Transverse colon (tissue), 4 donors: ENCODE measurements at places on chromosomes 1 and 21. TPM values are rescaled to one million over a fixed set of nuclear protein-coding genes. Genes with fewer than 3 reads are reported as not detected.

- H3K4me1 ChIP-seq, result no peaks in the 10 kb centered on the region
- H3K27me3 ChIP-seq, result no peaks in the 10 kb centered on the region
- DNase-seq, result no peak
- no peak overlapping the region for H3K4me3 ChIP-seq
- peaks cover 1% of the 10 kb centered on the region for H3K36me3 ChIP-seq
Observed at GRCh38 chr21:29033301-29033700, 8.8 kb downstream of the USP16 start.

- no peak overlapping the region for H3K27ac ChIP-seq
- no peaks in the 10 kb centered on the region for H3K36me3 ChIP-seq
- no peak overlapping the region for H3K4me3 ChIP-seq
- no peak for DNase-seq
- H3K4me1 ChIP-seq, result no peaks in the 10 kb centered on the region
Observed at GRCh38 chr1:25088946-25089345, 143.4 kb downstream of the SYF2 start.

Gene C1QTNF12
- total RNA-seq, result 52.8 TPM

Gene ZNF593OS
- not detected for total RNA-seq

DNA sequence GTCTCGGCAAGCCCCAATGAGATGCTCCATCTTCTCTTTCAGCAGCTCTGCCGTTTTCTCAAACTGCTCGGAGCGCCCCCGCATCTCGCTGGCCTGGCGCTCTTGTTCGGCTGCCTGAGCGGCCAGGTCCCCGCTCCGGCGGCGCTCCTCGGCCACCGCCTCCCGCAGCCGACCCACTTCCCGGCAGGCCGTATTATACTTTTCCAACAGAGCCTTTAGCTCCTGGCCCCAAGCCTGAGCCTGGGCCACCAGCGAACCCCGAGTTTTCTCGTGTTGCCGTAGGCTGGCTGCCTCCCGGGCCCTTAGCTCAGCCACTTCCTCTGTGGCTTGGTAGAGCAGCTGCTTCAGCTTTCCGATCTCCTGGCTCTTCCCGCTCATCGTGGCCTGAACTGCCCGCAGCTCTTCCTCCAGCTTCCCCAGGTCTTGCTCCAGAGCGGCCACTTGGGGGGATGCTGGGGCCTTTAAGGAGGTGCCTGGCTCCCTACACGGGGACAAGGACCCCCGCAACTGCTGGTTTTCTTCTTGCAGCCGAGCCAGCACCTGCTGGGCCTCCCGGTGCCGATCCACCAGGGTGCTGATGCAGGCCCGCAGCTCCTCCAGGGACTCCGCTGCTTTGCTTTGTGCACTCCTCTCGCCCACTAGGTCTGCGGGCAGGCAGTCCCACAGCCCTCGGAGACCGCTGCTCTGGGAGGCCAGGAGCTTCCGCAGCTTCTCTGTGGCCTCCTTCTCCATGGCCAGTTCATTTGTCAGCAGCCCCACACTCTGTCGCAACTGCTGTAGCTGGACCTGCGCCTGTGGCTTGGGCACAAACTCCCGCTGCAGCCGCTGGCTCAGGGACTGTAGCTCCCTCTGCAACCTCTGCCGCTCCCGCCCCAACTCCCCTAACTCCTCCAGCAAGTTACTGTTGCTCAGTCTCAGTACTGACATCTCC lies 13.4 kb upstream of the PIAS3 start:
- H3K4me3 ChIP-seq, result peak overlapping the region; percentile 50
- H3K27ac ChIP-seq, result peak overlapping the region; percentile 76
- H3K4me1 ChIP-seq, result no peaks in the 10 kb centered on the region
- H3K27me3 ChIP-seq, result peaks cover 26% of the 10 kb centered on the region
- no peaks in the 10 kb centered on the region for H3K36me3 ChIP-seq
- peak; percentile 46 for DNase-seq

- no peaks in the 10 kb centered on the region for H3K36me3 ChIP-seq
- no peak overlapping the region for H3K4me3 ChIP-seq
- no peaks in the 10 kb centered on the region for H3K27me3 ChIP-seq
- peak; percentile 27 for DNase-seq
- peaks cover 18% of the 10 kb centered on the region for H3K4me1 ChIP-seq
- no peak overlapping the region for H3K27ac ChIP-seq
Observed at GRCh38 chr1:178578541-178578940, 65.6 kb downstream of the TEX35 start.

- DNase-seq, result no peak
- peaks cover 6% of the 10 kb centered on the region for H3K27me3 ChIP-seq
- H3K4me1 ChIP-seq, result no peaks in the 10 kb centered on the region
- no peaks in the 10 kb centered on the region for H3K36me3 ChIP-seq
- H3K4me3 ChIP-seq, result no peak overlapping the region
Observed at GRCh38 chr1:203088441-203088840, 2.6 kb upstream of the MYOG start.

- H3K4me1 ChIP-seq, result no peaks in the 10 kb centered on the region
- H3K4me3 ChIP-seq, result no peak overlapping the region
- H3K27me3 ChIP-seq, result no peaks in the 10 kb centered on the region
- no peak overlapping the region for H3K27ac ChIP-seq
- no peaks in the 10 kb centered on the region for H3K36me3 ChIP-seq
Observed at GRCh38 chr1:91881280-91881679, 4.7 kb downstream of the TGFBR3 start.

- H3K27ac ChIP-seq, result no peak overlapping the region
- no peaks in the 10 kb centered on the region for H3K27me3 ChIP-seq
- H3K4me1 ChIP-seq, result no peaks in the 10 kb centered on the region
- no peaks in the 10 kb centered on the region for H3K36me3 ChIP-seq
- no peak for DNase-seq
Observed at GRCh38 chr1:229237320-229237719, 33.6 kb upstream of the RAB4A start.

DNA sequence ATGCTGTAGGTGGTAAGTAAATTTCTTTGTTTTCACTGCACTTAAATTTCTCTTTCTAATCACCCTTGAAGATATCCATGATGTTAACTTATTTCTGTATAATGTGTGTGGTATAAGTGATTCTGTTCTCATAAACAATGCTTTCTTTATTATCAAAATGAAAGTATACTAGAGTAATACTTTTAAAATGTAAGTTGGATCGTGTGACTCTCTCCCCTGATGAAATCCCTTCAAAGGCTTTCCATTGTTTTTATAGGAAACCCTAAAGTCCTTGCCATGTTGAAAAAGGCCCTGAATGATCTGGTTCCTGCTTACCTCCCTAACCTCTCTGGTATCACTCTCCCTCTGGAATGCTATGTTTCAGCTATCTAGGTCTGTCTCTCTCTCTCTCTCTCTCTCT lies 191.1 kb upstream of the LHX8 start:
- DNase-seq, result no peak
- no peak overlapping the region for H3K4me3 ChIP-seq
- H3K4me1 ChIP-seq, result no peaks in the 10 kb centered on the region
- H3K27me3 ChIP-seq, result no peaks in the 10 kb centered on the region

Gene SORT1
- total RNA-seq, result 66.3 TPM

Gene TMPRSS15
- total RNA-seq, result not detected

Gene CLCA2
- total RNA-seq, result 1.1 TPM

GRCh38 chr1:167060141-167061072 lies 29.8 kb downstream of the GPA33 start:
- no peaks in the 10 kb centered on the region for H3K27me3 ChIP-seq
- H3K4me1 ChIP-seq, result peaks cover 5% of the 10 kb centered on the region
- no peaks in the 10 kb centered on the region for H3K36me3 ChIP-seq
- H3K27ac ChIP-seq, result no peak overlapping the region
- DNase-seq, result no peak

- no peaks in the 10 kb centered on the region for H3K27me3 ChIP-seq
- no peaks in the 10 kb centered on the region for H3K36me3 ChIP-seq
- no peaks in the 10 kb centered on the region for H3K4me1 ChIP-seq
- H3K27ac ChIP-seq, result no peak overlapping the region
- DNase-seq, result no peak
Observed at GRCh38 chr1:174753131-174753530, 246.6 kb upstream of the CACYBP start.

GRCh38 chr1:55959136-55959548 lies 620.2 kb downstream of the PLPP3 start:
- no peak for DNase-seq
- no peaks in the 10 kb centered on the region for H3K36me3 ChIP-seq
- no peak overlapping the region for H3K4me3 ChIP-seq

DNA sequence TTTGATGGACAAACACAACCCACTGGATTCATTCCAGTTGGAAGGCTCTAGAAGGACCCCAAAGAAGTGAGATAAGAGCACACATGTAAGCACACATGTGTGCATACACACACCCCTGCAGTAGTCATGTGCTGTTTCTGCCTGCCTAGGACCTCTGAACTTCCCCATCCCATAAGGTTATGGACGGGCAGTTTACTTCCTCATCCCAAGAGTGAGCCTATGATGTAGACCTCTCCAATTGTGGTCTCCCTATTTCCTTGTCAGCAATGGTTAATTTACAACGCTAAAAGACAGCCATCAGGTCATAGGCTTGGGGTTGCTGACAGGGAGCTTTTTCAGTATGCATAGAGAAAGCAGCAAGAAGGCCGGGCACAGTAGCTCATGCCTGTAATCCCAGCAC lies 15.4 kb upstream of the ADAR start:
- H3K27me3 ChIP-seq, result no peaks in the 10 kb centered on the region
- DNase-seq, result no peak
- no peak overlapping the region for H3K27ac ChIP-seq
- no peaks in the 10 kb centered on the region for H3K36me3 ChIP-seq
- no peak overlapping the region for H3K4me3 ChIP-seq
- peaks cover 9% of the 10 kb centered on the region for H3K4me1 ChIP-seq

Gene FCRL4
- total RNA-seq, result not detected

Gene C1orf52
- 18.6 TPM for total RNA-seq

- H3K27me3 ChIP-seq, result no peaks in the 10 kb centered on the region
- peaks cover 5% of the 10 kb centered on the region for H3K4me1 ChIP-seq
- H3K27ac ChIP-seq, result no peak overlapping the region
- no peak for DNase-seq
- no peak overlapping the region for H3K4me3 ChIP-seq
Observed at GRCh38 chr1:184186167-184186566, 134.6 kb downstream of the TSEN15 start.

DNA sequence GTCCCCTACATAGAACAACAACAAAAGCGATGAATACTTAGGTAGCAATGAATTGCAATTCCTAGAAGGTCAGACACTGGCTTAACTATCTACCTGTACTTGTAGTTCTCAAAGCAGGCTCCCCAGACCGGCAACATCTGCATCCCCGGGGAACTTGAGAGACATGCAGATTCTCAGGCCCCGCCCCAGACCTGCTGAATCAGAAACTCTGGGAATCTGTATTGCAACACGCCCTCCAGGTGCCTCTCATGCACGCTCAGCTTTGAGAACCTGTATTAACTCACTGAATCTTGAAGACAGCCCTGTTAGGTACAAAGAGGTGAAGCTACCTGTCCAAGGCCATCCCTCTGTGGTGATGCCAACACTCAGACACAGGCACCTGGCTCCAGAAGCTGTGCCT lies 128.1 kb downstream of the KAZN start:
- DNase-seq, result no peak
- no peak overlapping the region for H3K27ac ChIP-seq
- H3K27me3 ChIP-seq, result no peaks in the 10 kb centered on the region
- H3K4me1 ChIP-seq, result no peaks in the 10 kb centered on the region

DNA sequence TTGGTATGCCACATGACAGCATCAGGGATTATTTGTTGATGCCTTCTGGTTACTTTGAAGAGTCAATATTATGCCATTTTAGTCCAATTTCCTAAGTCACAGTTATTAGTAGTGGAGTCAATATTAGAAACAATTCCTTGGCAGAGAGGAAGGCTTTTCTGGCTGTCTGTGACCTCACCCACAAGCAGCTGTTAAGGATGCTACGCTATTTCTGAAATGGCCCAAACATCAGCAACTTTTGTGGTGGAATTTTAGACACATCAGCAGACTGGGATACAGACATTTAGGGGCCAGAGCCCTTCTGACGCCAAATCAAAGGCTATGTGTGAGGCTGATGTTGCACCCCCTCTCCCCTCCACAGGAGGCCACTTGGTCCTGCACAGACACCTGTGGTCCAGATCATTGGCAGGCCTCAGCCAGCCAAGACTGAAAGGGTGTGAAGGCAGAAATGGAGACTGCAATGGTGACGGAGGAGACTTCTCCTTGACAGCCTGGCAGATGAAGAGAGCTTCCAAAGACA lies 9.2 kb upstream of the RXRG start:
- H3K27me3 ChIP-seq, result no peaks in the 10 kb centered on the region
- no peaks in the 10 kb centered on the region for H3K4me1 ChIP-seq
- no peaks in the 10 kb centered on the region for H3K36me3 ChIP-seq
- H3K27ac ChIP-seq, result no peak overlapping the region

GRCh38 chr1:157993147-157993917 lies at the start of gene KIRREL1:
KIRREL1 (plus strand) TSS chr1:157993645; CDS start chr1:157993677, 32 bp downstream.
- peaks cover 20% of the 10 kb centered on the region for H3K27me3 ChIP-seq
- DNase-seq, result peak; percentile 50
- peak within 1 kb of the TSS; percentile 63 for H3K4me3 ChIP-seq
- no peaks in the 10 kb centered on the region for H3K4me1 ChIP-seq
- H3K27ac ChIP-seq, result peak within 1 kb of the TSS; percentile 92
- no peaks in the 10 kb centered on the region for H3K36me3 ChIP-seq

DNA sequence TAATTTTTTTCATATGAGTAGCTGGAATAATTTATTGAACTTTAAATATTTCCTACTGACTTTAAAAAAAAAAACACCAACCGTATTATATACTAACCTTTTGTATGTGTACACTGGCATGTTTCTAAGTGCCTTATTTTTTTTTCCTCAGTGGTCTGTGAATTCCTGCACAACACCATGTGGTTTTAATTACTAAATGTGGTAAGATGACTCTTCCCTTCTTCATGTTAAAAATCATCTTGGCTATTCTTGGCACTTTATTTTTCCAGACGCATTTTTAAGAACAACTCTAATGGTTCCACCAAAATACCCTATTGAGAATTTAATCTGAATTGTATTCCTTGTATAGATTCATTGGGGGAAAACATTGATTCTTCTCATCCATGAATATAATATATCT lies 28.4 kb downstream of the PPP2R5A start:
- H3K4me3 ChIP-seq, result no peak overlapping the region
- no peak for DNase-seq

DNA sequence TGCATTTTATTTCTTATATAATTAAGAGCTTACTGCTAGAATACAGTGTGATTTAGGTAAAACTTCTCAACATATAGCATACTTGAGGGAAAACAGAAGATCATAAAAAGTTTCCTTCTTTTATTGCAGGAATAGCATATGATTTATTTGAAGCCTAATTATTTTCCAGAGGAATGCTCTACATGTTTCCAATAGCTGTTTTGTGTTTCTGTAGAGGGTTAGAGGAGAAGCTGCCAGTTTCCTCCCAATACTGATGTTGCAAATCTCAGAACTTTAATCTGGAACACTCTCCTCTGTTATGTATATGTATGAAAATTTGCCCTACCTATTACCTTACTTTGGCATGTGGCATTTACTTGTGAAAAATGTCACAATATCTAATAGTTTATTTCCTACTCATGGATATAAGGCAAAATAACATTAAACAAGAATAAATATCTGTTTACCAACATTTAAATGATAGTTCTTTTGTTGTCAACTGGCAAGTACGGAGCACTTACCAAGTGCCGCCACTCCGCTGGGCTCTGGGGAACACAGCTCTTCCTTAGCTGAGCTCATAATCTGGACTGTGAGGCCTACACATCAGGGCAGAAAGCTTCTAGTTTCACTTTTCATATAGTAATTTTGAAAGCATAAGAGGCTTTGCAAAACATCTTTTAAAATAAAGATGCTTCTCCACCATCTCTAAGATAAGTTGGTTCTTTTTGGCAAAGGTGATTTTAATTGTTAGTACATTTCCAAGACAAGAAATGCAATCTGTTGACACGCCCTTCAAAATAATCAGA lies 239.8 kb upstream of the C1orf105 start:
- no peak overlapping the region for H3K4me3 ChIP-seq
- H3K4me1 ChIP-seq, result peaks cover 14% of the 10 kb centered on the region
- H3K27ac ChIP-seq, result peak overlapping the region; percentile 79
- no peaks in the 10 kb centered on the region for H3K36me3 ChIP-seq
